ENCODE measurements at places on chromosomes 13 and 19.

DNA sequence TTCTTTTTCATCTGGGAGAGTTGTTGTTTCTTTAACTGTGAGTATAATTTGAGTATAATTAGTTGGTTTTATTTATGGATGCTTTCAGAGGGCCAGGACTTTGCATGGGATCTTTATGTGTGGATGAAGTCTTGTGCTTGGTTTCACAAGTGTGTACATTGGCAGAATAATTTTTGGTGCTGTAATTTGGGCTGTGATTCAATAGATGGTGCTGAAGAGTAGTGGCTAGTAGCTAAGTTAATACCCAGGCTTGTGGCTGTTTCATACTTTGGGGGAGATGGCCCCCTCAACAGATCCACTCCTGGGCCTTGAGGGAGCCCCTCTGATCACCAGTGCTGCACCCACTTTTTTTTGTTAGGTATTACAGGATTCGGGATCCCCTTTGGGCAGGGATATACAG, 1142.4 kb downstream of the SLITRK1 start:
- DNase-seq = no peak

- DNase-seq = peak; percentile 47
Measured at GRCh38 chr19:8663920-8664670, 33.7 kb downstream of the NFILZ start.

DNA sequence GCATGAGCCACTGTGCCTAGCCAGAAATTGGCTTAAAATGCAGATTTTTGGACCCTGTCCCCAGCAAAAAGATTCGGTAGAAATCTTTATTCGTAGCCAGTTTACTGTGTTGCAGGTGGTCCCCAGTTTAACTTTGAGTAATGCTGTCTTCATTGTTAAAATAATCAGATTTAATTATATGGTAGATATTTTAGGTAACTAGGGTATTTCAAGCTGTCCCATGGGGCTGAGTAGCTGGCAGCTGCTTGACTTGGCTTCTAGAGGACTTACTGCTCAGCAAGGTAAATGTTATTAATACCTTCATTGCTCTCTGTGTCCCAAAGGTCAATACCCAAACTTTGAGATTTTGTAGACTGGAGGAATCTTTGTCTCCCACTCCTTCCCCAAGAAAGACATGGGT, 21.1 kb downstream of the LSM14A start:
- no peak for DNase-seq

GRCh38 chr13:71814806-71815360, 52.1 kb downstream of the DACH1 start:
- DNase-seq = no peak

DNA sequence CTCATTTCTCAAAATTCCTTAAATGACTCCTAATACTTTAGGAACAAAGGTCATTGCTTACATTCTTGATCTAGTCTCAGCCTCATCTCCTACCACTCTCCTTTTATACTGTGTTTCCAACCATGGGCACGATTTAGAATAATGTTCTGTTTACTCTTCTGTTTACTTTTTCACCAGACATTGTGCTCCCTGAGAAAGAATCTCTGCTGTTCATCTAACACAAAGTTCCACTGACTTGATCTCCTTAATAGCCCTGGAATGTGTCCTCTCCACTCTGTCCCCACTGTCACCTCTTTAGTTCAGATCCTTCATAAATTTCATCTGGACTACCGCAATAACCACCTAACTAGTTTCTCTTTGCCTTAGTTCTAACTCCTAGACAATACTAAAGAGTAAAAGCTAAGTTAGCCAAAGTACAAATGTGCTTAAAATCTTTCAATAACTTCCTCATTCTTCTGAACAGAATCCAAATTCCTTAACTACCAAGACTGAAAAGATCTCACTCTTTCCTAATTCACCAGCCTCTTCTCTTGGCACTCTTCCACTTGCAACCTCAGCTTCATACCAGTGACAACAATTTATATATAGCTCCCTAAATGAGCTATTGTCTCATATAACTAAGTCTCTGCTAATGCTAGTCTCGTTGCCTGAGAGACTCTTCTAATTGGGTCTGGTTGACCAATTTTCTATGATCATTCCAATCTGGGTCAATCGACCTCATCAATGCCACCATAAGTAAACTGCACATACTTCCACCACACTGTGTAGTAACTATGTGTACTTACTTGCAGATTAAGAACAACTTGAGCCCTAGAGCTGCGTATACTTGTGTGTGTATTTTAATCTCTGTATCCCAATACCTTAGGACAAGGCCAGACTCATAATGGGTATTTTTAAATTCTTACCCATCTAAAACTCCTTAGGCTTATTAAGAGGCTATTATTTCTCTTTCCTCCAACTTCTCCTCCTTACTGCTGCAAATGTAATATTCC, 179.9 kb downstream of the VWA8 start:
- DNase-seq = no peak

GRCh38 chr13:45078003-45078402, 42.3 kb upstream of the GTF2F2 start:
- no peak for DNase-seq

- no peak for DNase-seq
Measured at GRCh38 chr13:74620711-74621110, 486.5 kb upstream of the KLF12 start.

DNA sequence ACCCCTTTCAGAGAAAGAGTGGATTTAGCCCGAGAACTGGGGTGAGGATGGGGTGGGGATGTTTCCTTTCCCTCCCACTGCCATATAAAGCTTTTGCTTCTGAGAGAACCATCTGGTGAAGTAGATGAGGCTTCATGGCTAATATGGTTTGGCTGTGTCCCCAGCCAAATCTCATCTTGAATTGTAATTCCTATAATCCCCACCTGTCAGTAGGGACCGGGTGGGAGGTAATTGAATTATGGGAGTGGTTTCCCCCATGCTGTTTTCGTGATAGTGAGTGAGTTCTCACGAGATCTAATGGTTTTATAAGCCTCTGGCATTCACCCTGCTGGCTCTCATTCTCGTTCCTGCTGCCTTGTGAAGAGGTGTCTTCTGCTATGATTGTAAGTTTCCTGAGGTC, 270.9 kb downstream of the LMO7 start:
- DNase-seq = no peak

Data from activated gamma-delta T cell treated with Interleukin-2 at 50 U/mL for 16 hours (primary cell).